ENCODE measurements at places on chromosomes 5 and 9.

DNA sequence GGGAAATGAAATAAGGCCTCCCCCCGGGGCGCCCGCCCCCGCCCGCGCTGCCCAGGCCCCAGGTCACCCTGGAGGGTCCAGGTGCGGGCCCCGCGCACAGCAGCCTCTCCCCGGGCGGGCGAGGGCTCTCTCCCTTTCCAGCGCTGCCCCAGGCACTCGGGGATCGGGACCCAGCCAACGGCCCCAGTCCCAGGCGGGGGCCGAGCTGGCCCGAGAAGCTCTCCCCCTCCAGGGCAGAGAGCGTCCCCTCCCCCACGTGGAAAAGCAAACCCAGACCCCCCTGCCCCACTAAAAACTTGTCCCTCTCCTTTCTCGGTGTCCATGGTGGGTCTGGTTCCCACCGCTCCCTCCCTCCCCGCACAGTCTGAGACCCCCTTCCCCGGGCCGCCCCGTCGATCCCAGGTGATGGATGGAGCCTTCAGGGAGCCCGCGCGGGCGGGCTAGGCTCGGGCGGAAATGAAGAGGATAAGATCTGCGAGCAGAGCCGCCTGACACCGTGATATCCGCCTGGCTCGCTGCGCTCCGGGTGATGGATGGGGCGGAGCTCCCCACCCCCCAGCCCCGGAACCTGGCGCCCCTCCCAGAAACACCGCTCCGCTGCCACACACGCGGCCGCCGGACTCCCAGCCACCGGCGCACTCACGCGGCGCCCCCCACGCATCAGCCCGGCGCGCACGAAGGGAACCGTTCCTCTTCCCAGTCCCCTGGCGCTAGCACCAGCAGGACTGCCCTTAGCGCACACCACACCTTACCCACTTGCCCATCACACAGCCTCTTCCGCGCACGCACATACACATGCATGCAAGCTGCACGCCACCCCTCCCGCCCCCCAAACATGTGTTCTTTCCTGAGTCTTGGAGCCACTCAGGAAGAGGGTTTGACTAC is 81.7 kb upstream of the ZBTB43 start:
- peak overlapping the region; percentile 14 for H3K4me3 ChIP-seq
- H3K4me1 ChIP-seq = no peaks in the 10 kb centered on the region
- H3K27me3 ChIP-seq = no peaks in the 10 kb centered on the region

- H3K4me1 ChIP-seq = no peaks in the 10 kb centered on the region
- DNase-seq = no peak
- H3K27ac ChIP-seq = no peak overlapping the region
- no peak overlapping the region for H3K4me3 ChIP-seq
- no peaks in the 10 kb centered on the region for H3K36me3 ChIP-seq
- H3K27me3 ChIP-seq = no peaks in the 10 kb centered on the region
Observed at GRCh38 chr5:174303035-174303434, 257.5 kb downstream of the NSG2 start.

DNA sequence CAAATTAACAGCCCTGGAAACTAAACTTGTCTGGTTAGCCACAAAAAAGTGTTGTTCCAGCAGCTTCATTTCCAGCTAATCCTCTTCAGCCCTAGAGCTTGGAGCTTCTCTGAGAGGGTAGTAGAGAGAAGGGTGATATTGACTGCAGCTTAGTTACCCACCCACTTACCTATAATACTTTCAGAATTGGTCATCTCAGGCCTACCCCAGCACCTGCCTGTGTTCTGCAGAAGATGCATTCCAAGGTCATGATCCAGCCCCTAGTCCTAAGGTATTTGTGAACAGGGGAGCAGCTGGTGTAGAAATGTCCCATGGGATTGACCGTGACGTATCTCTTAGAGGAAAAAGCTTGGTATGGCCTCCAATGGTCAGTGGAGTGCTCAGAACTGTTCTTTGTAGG is 289.0 kb downstream of the NR3C1 start:
- H3K36me3 ChIP-seq = no peaks in the 10 kb centered on the region
- DNase-seq = no peak
- H3K27ac ChIP-seq = no peak overlapping the region
- no peaks in the 10 kb centered on the region for H3K27me3 ChIP-seq
- peaks cover 6% of the 10 kb centered on the region for H3K4me1 ChIP-seq

- H3K4me3 ChIP-seq = no peak overlapping the region
- no peaks in the 10 kb centered on the region for H3K4me1 ChIP-seq
Observed at GRCh38 chr5:93246090-93246855, 334.7 kb downstream of the NR2F1-AS1 start.
